ENCODE measurements at places on chromosomes 11 and 22. TPM values are rescaled to one million over a fixed set of nuclear protein-coding genes. Genes with fewer than 3 reads are reported as not detected.
A peak's percentile ranks its signal among the peaks of the same experiment; 100 is the strongest.

DNA sequence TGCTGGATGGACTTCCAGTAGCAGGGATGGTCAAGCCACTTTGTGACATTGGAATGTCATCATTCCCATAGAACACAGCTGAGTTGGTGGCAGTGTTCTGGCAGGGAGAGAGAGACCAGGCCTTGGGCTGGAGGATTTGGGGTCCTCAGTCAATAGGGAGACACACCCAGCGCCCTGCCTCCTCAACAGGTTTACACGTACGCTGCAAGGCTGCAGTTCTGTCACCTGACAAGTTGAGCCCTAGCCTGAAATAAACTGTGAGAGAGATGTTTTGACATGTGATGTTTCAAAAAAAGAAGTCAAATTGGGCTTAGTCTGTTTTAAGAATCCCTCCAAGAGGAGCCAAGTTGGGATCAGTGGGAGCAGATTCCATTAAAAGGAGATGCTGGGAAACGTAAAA is 42.9 kb upstream of the CRYBB3 start:
- no peak overlapping the region for H3K4me3 ChIP-seq
- no peak overlapping the region for H3K27ac ChIP-seq
- H3K36me3 ChIP-seq, result peaks cover 3% of the 10 kb centered on the region
- no peak for DNase-seq
- H3K4me1 ChIP-seq, result peaks cover 39% of the 10 kb centered on the region

- peaks cover 40% of the 10 kb centered on the region for H3K4me1 ChIP-seq
- no peak for DNase-seq
- no peaks in the 10 kb centered on the region for H3K36me3 ChIP-seq
- no peak overlapping the region for H3K4me3 ChIP-seq
- H3K27ac ChIP-seq, result peak overlapping the region; percentile 52
Observed at GRCh38 chr11:1917523-1918435, 1.7 kb upstream of the TNNT3 start.

DNA sequence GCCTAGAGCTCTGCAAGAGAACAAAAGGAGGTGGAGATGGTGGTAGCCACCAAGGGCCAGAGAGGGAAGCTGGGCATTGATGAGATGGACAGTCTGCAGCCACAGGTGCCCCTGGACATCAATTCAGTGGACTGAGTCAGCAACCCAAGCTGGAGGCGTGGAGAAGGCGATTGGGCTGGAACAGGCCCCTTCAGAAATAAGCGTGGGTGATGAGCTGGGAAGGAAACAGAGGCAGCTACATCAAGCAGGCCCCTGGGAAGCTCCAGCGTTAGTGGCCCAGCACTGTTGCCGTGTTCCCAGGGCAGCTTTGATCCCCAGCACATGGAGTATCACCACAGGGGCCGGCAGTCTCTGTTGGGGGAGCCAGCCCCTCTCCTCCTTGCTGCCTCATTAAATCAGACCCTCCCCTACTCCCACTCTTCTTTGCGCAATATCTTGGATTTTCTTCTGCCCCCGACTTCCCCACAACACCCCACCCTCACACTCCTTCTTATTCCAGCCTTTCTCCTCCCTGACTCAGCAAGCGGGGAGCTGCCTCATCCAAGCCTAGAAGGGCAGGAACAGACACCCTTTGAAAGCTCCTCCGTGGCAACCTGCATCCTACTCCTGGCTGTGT is 31.7 kb upstream of the OAF start:
- DNase-seq, result no peak
- no peak overlapping the region for H3K4me3 ChIP-seq
- no peaks in the 10 kb centered on the region for H3K36me3 ChIP-seq
- H3K27ac ChIP-seq, result no peak overlapping the region
- H3K27me3 ChIP-seq, result no peaks in the 10 kb centered on the region

- H3K27ac ChIP-seq, result no peak overlapping the region
- DNase-seq, result peak; percentile 35
- H3K4me1 ChIP-seq, result peaks cover 3% of the 10 kb centered on the region
- no peaks in the 10 kb centered on the region for H3K27me3 ChIP-seq
Observed at GRCh38 chr11:111605681-111606080, 3.4 kb downstream of the SIK2 start.

ST14 gene
- not detected for total RNA-seq

ADSL gene
- 134 TPM for total RNA-seq

Measured in SJCRH30 (cell line).